ENCODE measurements at places on chromosomes 11 and 22.

DNA sequence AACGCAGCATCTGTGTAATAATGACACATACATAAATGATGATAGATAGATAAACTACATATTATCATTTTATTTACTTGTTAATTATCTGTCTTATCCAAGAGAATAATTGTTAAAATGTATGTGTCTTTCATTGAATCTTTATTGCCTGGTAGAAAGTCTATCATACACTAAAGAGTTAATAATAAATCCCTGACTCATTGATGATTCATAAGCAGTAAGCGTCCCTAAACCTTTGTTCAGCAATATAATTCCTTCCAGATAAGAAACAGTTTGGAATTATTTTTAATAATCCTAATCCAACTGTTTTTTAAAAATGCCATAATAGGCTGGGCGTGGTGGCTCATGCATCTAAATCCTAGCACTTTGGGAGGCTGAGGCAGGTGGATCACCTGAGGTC lies 655.6 kb upstream of the CNTN5 start:
- no peak for DNase-seq

DNA sequence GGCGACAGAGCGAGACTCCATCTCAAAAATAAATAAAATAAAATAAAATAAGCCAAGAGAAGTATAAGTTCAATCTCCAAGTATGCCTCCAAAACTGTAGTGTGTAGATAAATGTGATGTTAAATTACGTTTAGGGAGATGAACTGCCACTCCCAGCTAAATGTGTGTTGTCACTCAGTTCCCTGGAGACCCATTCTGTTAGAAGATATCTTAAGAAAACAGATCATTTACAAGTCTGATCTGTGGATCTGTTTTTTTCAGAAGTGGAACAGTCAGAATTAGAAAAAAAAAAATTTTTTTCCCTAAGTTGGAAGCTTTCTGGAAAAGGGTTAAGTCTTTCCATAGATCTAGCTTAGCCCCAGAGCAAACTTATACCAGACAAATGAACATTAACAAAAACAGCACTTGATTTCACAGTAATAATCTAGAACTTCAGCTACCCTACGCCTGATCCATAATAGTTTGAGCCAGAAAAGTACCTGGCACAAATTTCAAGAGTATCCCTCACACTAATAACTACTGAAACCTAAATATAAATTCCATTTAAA lies 18.2 kb downstream of the CELF1 start:
- DNase-seq: no peak

DNA sequence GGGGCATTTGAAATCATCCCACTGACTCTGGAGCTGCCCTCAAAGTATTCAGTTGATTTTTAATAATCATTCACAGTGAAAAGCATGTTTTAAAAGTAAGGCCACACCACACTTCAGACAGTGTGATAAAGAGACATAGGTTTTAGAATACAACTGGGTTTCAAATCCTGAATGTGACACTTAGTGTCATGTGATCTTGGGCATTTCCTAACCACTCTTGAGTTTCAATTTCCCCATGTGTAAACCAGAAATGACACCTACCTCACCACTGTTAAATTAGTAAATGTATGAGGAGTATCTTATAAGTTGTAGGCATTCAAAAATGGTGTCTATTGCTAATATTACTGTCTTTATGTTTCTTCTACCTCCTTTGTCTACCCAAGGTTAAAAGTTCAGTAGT lies 5.4 kb downstream of the TMEM123 start:
- DNase-seq: no peak

GRCh38 chr22:35209203-35209602 lies 48.1 kb upstream of the HMGXB4 start:
- DNase-seq: no peak

GRCh38 chr11:1235306-1235900 lies 12.5 kb downstream of the MUC5B start:
- no peak for DNase-seq

DNA sequence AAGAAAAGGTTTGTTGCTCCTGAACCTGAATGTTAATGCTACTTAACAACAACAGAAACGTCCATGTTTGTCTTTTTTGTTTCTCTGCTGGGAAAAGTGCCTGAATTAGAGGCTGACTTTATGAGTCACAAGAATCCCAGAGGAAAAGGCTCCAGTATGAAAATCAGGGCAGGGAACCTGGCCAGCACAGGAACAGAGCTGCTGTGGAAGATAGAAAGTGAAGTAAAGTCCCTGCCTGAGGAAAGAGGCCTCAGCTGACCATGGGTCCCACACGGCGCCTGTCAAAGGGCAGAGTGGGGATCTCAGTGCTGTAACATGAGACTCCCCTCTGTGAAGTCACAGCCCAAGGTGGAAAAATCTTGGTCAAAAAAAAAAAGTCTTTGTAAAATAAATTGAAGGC lies 632.3 kb upstream of the CCDC90B start:
- DNase-seq: no peak

DNA sequence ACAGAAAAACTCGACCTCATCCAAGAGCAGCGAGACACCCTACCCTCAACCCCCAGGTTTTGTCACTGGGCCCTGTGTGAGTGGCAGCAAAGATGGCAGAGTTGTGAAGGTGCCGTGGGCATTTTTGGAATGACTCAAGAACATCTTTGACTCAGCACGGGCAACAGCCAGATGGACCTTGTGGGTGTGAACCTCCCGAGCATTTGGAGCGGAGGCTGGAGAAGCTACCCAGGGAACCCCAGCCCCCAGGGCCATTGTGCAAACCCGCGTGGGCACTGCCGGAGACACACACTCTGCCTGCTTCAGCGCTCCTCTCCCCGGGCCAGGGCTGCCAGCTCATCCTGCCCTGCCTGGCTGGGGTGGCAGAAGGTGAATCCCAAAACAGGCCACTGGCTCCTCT lies 66.1 kb downstream of the PANX1 start:
- no peak for DNase-seq

GRCh38 chr22:37176464-37177061 lies 11.5 kb downstream of the C1QTNF6 start:
- DNase-seq: no peak

- no peak for DNase-seq
These were observed 202.1 kb upstream of the ARHGAP42 start for GRCh38 chr11:100484948-100485347.

- no peak for DNase-seq
These were observed 122.8 kb downstream of the SHANK2 start for GRCh38 chr11:71129624-71130023.

DNA sequence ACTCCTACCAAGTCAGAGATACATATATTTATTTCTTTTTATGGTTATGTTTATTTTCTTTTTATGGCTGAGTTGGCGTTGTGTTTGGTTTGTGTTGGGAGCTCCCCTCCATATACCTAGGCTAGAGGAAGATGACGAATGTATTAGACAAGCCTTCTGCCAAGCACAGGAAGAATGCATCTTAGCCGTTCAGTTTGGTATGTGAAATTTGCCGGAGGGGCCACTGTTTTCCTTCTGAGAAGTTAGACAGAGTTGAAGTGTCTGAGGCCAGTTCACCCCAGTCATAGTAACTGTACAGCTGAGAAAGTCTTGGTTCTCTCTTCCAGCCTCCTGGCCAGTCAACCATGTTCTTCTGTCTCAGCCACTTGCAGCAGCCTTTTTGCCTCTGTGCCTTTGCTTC lies 29.8 kb downstream of the TEAD1 start:
- DNase-seq: no peak

- no peak for DNase-seq
These were observed 65.2 kb upstream of the FSHB start for GRCh38 chr11:30165652-30166051.

- no peak for DNase-seq
These were observed 253.6 kb upstream of the LRRC4C start for GRCh38 chr11:41713030-41713429.
